ENCODE measurements at places on chromosomes 5 and 9. TPM values are rescaled to one million over a fixed set of nuclear protein-coding genes. Genes with fewer than 3 reads are reported as not detected.

DNA sequence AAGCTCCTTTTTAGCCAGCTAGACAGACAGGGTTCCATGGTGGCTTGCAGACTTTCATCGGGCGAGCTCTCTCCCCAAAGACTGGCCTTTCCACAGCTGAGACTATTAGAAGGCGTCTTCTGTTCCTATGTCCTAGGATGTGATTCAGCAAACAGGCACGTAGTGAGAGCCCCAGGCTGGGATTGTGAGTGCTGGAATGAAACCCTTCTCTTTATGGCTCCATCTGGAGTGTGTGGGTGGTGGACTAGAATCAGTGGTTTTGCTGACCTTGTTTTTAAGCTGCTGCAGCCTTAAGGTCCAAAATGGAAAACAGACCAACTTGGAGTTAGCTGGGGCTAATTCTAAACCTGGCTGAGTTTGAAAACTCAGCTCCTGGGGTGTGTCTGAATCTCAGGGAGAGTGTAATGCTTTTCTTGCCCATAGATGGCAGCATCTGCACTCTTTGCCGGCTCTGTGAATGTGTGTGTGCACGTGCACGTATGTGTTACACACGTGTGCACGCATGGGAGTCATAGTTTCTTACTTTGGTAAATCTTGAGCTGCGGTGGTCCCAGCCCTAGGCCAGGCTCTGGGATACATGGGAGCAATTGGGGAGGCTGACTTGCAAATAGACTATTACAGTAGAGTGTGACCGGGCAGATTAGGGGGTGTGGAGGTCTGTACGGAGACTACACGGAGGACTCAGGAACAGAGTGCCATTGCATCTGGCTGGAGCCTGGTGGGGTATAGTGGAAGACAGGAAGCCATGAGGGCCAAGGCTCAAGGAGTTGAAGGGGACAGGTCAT lies 10.7 kb downstream of the GSN start:
- no peak for DNase-seq

GRCh38 chr5:159582756-159583541 lies 252.7 kb upstream of the IL12B start:
- DNase-seq, result no peak

DNA sequence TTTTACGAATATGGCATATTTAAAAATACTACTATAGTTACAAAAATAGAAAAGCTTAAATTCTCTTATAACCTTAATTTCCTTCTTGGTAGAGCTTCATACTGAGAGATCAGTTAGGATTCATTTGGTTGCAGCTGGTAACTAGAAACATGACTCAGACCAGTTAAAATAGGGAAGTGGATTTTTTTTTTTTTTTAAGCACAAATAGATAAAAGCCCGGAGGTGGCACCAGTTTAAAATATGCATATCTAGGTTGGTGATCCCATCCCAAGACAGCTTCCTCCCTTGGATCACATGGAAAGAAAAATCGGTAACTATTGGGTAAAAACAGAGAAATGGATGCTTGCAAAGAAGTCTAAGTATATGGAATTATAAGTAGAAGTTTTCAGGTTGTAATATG lies 1634.3 kb downstream of the MAT2B start:
- no peak for DNase-seq

GRCh38 chr5:74942622-74943286 lies 76.6 kb upstream of the FAM169A start:
- DNase-seq, result no peak

- DNase-seq, result no peak
Measured at GRCh38 chr9:113456235-113456634, 7.3 kb upstream of the RGS3 start.

GRCh38 chr9:128081056-128081455 lies 13.0 kb downstream of the SLC25A25 start:
- DNase-seq, result no peak

DNA sequence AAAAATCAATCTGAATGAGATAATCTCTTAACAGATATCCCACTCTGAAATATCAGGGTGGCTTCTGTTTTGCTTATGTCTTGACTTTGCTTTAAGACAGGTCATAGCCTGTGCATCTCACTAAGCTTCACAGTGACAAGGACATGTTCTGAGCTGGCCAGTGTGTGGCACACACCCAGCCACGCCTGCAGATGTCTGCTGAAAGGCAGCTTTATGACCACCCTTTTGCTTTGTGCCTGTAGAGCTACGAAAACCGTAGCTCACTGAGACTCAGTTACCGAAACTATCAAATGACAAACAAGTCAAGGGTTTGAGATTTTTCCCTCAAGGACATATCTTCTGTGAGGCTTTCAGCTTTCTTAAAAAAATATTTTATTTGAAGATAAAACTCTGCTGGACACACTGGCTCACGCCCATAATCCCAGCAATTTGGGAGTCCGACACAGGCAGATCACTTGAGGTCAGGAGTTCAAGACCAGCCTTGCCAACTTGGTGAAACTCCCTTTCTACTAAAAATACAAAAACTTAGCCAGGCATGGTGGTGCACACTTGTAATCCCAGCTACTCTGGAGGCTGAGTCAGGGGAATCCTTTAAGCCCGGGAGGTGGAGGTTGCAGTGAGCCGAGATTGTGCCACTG lies 233.2 kb downstream of the SPATA31A1 start:
- no peak for DNase-seq

GRCh38 chr5:56112526-56113121 lies 117.9 kb upstream of the IL6ST start:
- no peak for DNase-seq

DOLPP1 gene
- total RNA-seq, result 20.2 TPM

MEIKIN gene
- total RNA-seq, result not detected

RANBP17 gene
- 22.0 TPM for total RNA-seq

AQP3 gene
- total RNA-seq, result 33.1 TPM

Data from type B pancreatic cell (in vitro differentiated cells).